Muscle of leg (tissue), 16 donors: ENCODE measurements at places on chromosomes 6 and 20.

- peak; percentile 50 for DNase-seq
Observed at GRCh38 chr6:142294679-142295078, 7.1 kb upstream of the ADGRG6 start.

- DNase-seq = no peak
Observed at GRCh38 chr6:2973676-2974075, 2.3 kb upstream of the SERPINB6 start.

DNA sequence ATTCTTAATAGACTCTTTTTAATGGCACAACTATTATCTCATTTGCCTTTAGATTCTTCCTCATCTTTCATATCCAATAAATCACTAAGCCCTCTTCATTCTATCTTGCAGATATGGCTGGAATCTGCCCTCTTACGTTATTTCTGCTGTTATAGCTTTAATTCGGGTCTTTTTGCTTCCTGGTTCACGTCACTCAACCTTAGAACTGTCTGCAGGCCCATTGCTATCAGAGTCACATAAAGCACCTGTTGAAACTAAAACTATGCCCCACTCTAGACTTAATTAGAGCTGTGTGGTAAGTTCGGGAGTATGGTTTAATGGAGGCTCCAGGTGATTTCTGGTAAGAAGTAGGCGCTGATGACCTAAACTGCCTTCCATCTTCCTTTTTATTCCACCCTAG is 988 bp downstream of the QRSL1 start:
- DNase-seq = no peak

DNA sequence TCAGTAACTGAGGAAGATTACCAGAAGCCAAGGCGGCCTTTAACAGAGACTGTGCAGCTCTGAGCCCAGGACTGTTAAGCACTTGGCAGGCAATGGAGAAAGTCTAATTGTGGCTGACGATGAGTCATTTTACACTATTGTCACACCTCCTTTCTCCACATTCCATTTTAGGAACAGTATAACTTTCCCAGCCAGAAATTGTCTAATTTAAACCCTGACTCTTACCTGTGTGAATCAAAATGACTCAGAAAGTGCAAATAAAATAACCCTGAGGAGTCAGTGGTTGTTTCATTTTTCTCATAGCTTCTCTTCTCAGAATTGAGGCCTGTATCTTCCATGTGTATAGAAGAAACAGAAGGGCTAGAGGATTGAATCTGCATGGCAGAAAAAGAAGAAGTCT is 40.0 kb upstream of the OPN5 start:
- DNase-seq = peak; percentile 7

- DNase-seq = peak; percentile 16
Observed at GRCh38 chr20:24523661-24524060, 54.2 kb downstream of the SYNDIG1 start.

DNA sequence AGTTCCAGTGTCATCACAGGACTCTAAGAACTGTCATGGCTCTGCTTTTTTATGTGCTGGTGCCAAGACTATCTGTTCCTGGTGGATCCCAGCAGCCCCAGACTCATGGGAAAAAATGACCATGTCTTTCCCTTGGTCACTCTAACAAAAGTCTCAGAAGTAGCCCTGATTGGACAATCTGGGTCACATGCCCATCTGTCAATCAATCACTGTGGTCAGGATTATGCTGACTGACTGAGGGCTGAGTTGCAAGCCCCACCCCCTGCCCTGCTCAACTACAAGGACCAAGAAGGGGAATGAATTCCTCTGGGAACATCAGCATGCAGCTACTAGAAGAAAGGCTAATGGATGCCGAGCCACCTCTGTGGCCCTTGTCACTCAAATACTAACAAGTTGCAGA is 91.6 kb downstream of the EDN3 start:
- DNase-seq = no peak

GRCh38 chr20:4880051-4880450 is 121.3 kb downstream of the SLC23A2 start:
- no peak for DNase-seq

- DNase-seq = no peak
Observed at GRCh38 chr6:36095497-36096391, 34.6 kb upstream of the MAPK13 start.

- peak; percentile 62 for DNase-seq
Observed at GRCh38 chr6:141809901-141810300, 322.8 kb upstream of the GJE1 start.

DNA sequence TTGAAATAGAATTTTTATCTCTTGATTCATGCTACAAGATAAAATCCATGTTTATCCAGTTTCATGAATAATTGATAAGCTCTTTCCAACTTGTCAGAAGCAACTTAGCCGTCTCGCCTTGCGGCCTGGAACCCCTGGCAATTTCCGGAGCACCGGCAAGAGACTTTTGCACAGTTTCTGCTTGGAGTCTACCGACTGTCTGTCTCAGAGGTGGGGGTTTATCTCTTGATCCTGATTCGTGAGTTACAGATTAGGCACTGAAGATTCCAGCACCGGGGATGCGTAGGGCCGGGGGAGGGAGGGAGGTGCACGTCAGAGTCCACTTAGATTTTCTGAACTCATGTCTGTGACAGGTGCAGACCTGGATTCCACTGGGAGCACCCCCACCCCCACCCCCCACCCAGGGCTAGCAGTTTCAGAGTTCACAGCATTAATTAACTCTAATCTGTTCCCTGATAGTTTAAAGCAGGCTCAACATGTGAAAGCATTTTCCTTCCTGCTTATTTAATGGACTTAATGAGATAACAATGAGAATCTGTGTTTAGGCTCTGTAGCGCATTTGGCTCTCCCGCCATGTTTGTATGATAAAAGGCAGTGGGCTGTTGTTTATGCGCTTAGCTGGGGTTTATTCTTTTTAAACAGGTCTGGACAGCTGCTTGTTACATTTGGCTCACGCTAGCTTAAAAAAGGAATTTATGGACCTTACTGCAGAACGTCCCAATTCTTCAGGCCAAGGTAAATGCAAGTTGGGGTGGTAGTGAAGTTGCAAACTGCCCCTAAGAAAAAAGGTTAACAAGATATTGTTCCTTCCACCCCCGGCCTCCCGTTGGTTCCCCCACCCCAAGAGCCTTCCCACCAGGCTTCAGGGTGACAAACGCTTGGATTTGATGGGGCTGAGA is 8.1 kb upstream of the APCDD1L start:
- no peak for DNase-seq

GRCh38 chr6:7121700-7122241 is 14.0 kb downstream of the RREB1 start:
- no peak for DNase-seq

- DNase-seq = no peak
Observed at GRCh38 chr6:94227741-94228140, 808.4 kb upstream of the EPHA7 start.

GRCh38 chr6:162343936-162344645 is 383.5 kb downstream of the PRKN start:
- DNase-seq = peak; percentile 85

DNA sequence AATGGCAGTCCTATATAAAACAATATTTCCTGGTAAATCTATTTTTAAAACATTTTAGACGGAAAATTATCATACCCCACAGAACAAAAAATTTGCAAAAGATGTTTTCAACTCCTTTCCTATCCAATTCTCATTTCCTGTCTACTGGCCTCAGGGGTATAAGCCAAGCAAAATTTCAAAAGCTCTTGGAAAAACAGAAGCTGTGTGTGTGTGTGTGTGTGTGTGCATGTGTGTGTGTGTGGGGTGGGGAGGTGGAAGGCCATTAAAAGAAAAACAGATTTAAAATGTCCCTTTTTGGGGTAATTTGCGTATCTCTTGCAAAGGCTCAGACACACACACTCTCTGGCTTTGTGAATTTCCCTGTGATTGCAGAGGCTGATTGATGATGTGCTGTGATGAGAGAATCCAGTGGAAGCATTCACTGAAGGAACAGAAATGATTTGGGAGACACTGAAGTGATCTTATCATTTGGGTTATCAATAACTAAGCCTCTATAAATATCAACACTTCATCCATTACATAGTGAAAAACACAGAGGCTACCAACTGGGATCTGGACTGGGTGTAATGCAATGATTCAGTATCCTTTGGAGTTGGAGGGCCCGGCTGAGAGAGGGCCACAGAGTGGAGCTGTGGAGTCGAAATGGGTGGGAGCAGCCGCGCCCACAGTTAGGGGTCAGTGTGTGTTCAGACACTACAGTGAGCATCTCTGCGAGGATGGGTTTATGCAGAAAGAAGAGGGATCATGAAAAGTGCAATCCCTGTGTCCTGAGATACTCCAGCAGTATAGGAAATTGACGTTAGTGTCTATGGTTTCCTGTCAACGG is 106.8 kb upstream of the PREP start:
- DNase-seq = peak; percentile 59

- no peak for DNase-seq
Observed at GRCh38 chr20:2037296-2037914, 43.5 kb upstream of the PDYN start.

DNA sequence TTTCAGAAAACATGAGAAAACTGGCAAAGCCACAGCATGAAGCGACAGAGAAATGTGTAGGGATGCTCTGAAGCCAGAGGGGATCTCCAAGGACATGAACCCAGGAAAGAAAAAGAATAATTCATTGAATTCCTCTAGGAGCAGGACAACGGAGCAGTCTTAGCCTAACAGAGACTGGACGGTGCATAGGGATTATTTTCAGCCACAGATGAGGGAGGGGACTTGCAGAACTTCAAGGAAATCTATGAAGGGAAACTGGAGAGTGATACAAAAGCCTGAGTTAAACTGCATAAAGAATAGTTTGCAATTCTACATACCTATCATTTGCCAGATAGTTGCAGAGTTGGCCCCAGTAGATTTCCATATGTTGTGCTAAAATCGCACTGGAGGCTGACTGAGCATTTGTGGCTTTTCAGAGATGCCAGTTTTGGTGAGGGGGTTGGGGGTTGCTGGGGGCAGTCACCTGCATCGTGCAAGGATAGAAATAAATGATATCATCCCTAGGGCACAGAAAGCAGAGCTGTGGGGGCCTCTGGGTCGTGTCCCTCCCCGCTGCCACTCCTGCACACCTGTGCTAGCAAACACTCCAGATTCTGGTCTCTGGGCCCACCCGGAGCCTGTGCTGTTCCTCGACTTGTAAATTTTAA is 443.2 kb upstream of the JARID2 start:
- peak; percentile 47 for DNase-seq

DNA sequence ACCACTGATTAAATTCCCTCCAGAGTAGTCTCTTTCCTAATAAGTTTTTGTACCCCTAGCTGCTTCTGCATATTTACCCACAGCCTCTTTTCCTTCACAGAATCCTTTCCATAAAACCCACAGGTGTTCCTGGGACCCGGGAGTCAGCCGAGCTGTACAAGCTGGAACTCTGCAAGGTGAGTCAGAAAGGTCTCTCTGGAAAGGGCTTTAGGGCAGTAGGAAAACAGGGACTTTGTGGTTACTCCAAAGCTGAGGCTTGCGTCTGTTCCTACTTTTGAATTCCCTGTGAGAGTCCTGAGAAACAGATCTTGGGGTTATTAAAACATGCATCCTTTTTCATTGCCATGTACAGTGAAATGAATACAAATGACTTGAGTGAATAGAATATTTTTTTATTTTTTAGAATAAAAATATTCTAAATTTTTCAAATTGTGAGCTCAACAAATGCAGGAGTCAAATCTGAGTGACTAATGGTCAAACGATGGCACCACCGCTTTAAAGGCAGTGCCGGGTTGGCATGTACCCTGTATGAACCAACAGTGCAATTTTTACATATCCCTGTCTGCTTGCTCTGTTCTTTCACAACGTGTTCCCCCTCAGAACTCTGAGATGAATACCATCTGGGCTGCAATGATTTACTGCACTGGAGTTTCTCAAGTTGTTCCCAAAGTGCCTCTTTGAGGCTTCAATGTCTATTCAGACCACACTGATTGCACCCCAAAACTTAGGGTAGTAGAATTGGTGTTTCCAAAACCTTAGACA is 78.4 kb downstream of the GFRAL start:
- DNase-seq = no peak

DNA sequence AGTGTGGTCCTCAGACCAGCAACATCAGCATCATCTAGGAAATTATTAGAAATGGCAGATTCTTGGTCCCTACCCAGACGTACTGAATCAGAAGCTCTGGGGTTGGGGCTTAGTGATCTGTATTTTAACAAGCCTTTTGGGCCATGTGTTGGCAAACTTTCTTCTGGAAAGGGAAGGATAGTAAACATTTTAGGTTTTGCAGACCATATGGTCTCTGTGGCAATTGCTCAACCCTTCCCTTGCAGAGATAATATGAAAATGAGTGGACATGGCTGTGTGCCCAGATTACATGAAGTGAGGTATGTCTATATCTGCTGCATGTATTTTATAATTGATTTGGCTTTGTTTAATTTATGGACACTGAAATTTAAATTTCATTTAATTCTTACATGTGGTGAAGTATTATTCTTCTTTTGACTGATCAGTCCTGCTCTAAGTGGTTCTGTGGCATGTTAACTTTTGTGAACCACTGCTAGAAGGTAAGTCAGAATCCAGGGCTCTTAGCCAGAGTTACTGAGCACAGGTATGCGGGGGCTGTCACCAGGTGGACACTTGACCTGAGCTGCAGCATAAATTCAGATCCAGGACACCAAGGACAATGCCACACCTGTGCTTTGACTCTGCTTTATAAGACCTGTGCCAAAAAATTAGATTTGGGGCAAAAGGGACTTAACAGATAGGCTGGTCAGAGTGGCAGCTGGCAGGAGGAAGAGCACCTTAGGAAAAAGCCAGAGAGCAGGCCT is 43.2 kb downstream of the LY86 start:
- DNase-seq = no peak

DNA sequence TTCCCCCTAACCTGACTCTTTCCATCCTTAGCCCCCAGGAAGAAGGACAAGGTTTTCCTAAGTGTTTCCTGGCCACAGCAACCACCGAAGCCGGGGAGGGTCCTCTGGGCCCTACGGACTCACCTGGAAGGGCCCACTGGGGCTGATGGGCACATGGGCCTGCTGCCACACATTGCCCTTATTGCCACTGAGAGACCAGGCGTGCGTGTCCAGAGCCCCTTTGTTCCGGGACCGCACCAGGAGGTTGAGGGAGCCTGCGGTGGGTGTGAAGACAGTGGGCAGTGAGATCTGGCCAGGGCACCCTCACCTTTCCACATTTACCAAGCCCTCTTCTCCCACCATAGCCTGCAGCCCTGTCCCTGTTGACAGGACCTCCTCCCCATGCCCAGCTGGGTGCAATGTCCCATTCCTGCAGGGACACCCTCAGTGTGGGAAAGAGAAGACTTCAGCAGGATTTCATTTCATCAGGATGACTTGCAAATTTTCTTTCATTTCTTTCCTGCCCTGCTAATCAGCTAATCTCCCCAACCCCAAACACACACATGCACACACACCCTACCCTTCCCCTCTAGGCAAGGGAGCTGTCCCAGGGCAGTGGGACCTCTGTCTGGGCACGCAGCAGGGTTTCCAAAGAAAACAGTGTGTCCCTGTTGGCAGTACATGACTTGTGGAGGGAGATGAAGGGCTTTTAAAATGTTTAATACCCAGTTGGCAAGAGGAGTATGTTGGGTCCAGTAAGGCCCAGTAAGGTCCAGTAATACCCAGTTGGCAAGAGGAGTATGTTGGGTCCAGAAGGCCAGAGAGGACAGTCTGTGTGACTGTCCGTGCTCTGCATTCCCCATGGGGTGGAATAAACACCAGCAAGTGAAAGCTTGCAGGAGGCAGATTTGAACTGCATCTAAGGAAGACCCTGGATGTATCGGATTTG is 59.0 kb downstream of the MDGA1 start:
- no peak for DNase-seq

- no peak for DNase-seq
Observed at GRCh38 chr6:29236060-29236459, 65.4 kb downstream of the OR2J2 start.
